ENCODE measurements at places on chromosomes 5 and 9. TPM values are rescaled to one million over a fixed set of nuclear protein-coding genes. Genes with fewer than 3 reads are reported as not detected.

GRCh38 chr5:179595916-179596315 is 27.6 kb downstream of the HNRNPH1 start:
- no peak for DNase-seq

- no peak for DNase-seq
Measured at GRCh38 chr5:141995656-141996055, 17.2 kb downstream of the GNPDA1 start.

DNA sequence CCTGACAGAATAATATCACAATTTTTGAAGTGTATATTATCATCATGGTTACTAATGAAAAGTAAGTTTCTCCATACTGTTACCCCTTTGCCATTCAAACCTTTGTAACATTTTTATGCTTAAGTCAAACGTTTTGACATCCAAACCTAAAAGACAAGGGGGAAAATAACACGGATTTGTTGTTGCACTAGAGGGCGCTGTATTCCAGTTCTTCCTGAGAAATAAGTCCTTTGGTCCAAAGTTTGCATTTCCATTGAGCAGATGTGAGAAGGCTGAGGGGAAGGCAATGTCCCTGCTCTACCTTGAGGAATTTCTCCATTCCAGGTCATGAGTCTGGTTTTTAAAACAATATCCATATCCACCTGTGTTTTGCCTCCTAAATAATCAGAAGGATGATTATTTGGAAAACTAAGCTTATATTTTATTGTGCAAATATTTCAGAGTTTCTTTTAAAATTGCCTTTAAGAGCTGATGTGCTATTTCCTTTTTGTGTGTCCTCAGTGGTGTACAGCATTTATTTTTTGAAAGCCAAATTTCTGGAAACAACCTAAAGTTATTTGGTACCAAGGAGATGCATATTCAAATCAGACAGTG is 9.7 kb downstream of the LECT2 start:
- DNase-seq = peak; percentile 44

DNA sequence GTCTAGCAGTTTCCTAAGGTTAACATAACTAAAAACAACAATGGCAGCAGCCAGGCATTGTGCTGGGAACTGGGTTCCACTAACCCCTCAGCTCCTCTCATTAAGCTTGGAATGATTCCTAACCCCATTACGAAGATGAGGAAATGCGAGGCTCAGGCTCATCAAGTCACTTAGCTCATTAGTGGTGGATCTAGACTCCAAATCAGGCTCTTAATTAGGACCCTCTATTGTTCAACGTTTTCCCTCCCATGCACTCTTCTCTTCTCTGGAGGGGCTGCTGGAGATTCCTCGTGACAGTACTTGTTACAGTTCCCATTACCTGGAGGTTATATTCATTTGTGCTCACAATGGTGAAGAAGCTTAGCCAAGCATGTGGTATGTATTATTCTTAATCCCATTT is 6.5 kb downstream of the TAS2R1 start:
- no peak for DNase-seq

DNA sequence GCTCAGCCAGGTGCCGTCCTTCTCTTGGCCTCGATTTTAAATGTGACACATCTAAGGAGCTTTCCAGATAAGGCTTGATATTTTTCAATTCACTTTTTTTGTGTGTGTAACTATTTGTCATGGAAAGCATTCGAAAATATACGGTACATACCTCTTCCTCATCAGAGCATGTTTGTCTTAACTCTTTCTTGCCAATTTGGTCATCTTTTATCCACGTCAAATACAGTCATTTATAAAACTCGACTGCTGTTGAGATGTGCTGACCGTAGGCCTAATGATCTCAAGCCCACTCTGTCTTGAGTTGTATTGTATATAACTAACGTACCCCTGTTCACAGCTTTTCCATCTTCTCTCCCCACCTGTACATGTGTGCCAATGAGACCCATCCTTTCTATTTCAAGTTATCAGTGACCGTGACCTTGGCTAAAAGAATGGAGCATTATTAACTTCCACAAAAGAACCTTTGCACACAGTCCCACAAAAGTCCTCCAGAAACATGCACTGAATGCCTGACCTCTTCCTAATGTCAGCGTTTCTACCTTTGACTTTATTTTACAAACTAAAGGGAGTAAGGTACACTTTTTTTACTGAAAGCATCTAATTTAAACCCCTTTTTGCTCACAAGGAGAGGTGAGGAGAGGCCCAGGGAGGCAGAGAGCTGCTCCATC is 61.6 kb downstream of the IPPK start:
- no peak for DNase-seq

The PCDHGB7 gene
- not detected for total RNA-seq

The IL5 gene
- total RNA-seq = 0.25 TPM

All from activated CD4-positive, alpha-beta T cell treated with anti-CD3 and anti-CD28 coated beads, Interleukin-2, amount 10 ng/mL, durations not matched to agents 7 days and 5 days (primary cell).